ENCODE measurements at places on chromosomes 7 and 10.

- no peak for DNase-seq
Measured at GRCh38 chr10:126021833-126022500, 125.6 kb downstream of the FANK1 start.

DNA sequence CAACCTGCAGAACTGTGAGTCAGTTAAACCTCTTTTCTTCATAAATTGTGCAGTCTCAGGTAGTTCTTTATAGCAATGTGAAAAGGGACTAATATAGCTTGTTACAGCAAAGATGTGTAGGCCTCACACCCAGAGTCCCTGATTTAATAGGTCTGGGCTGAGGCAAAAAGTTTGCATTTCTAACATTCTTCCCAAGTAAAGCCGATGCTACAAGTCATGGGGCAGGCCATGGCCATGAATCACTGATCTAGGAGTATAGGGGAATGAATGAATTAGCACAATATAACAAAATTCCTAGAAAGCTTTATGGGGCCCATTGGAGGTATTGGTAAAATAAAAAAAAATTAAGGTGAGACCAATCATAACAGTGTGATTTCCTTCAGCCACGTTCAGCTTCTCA, 11.5 kb upstream of the AASS start:
- DNase-seq: no peak

DNA sequence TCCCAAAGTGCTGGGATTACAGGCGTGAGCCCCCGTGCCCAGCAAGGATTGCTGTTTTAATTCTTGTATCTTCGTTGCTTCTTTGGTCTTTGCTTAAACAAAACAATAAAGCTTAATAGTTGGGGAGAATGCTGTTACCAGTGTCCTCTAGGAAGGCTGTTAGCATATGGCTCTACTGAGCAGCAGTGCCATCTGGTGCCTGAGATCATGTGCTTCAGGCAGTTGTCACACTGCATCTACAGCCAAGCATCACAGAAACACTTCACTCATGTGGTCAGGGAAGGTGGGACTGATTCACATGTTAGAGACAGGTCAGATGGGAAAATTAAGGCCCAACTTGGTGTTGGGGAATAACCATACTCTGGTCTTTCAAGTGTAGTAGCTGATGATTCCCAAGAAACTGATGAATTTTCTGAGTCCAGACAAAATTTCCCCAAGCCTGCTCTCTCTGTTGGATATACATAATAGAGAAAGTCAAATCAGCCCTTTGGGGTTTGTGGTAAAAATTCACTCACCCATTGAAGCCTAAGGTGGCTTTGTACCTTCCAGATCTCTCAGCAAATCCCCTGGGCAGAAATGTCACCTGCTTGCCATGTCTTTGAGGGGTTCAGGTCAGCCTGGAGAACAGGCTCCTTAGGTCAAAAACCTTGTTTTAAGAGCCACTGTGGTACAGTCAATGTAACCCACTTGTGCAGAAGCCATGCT, 28.4 kb downstream of the UBE2D4 start:
- DNase-seq: peak; percentile 35

DNA sequence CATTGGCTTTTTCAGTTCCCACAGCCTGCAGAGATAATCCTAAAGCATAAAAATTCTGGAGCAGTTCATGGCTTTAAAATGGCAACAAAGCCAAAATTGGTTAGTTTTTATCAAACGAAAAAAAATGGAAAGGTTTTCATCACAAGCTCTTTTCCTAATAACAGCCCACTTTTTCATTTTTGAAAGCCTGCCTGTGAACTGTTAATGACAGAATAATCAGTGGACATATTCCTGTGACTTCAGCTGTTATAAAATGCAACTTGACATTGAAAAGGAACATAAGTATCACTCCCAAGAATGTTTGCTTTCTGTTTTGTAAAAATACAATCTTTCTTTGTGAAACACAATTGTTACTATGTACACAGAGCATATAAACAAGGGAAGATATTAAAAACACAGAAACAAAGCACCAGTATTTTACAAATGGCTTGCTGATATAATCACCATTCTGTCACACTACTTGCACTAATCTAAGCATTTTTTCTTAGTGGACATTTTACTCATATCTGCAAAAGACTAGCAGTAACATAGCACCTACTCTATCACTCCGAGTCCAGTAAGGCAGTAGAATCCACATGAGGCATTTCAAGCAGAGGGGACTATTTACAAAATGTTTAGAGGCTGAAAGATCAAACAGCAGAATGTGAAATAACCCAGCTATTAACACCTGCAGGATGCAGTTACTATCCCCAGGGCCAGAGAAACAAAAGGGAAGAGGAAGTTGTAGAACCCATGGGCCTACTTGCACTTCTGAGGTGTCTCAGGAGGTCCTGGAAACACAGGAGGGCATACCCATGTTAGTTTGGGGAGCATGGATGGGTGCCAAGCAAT, 26.4 kb downstream of the MACC1 start:
- no peak for DNase-seq

GRCh38 chr10:78762086-78762630, 306.6 kb upstream of the ZMIZ1 start:
- no peak for DNase-seq

- DNase-seq: no peak
Measured at GRCh38 chr7:139118805-139119485, 9.4 kb upstream of the ZC3HAV1 start.

GRCh38 chr10:54914049-54914448, 113.0 kb upstream of the PCDH15 start:
- DNase-seq: no peak

- no peak for DNase-seq
Measured at GRCh38 chr7:17487343-17487742, 188.9 kb downstream of the AHR start.

DNA sequence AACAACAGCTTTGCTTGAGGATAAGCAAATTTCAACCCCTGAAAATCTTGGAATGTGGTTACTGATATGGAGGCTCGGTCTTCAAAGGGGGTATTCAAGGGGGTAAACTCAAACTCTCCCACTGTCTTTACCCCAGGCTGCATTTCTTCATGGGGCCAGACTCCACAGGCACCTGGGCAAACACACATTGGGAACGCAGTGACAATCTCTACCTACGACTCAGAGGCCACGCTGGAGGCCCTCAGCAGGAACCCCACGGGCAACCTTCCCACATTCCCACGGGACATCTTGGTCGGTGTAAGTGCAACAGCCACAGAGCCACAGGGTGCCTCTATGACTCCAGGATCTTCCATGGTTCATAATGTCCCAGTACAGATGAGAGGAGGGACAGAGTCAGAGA, 2.2 kb upstream of the INSIG1 start:
- no peak for DNase-seq

- DNase-seq: no peak
Measured at GRCh38 chr7:28132959-28133870, 47.4 kb downstream of the JAZF1 start.

DNA sequence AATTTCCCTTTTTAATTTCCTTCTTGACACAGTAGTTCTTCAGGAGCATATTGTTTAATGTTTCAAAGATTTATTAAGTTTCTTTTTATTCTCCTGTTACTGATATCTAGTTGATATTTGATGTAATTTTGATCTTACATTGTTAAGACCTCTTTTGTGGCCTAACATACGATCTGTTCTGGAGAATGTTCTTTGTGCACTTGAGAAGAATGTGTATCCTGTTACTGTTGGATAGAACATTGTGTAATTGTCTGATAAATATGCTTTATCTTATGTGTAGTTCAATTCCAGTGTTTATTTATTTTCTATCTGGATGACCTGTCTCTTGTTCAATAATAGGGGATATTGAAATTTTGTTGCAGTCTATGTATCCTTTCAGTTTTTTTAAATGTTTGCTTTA, 106.7 kb downstream of the ITGB1 start:
- no peak for DNase-seq

GRCh38 chr7:152633504-152633903, 42.4 kb downstream of the XRCC2 start:
- no peak for DNase-seq

- no peak for DNase-seq
Measured at GRCh38 chr10:4270116-4270515, 485.1 kb upstream of the KLF6 start.

GRCh38 chr7:79534128-79534527, 80.7 kb upstream of the MAGI2 start:
- no peak for DNase-seq

- no peak for DNase-seq
Measured at GRCh38 chr10:7944215-7944480, 110.3 kb upstream of the GATA3 start.

DNA sequence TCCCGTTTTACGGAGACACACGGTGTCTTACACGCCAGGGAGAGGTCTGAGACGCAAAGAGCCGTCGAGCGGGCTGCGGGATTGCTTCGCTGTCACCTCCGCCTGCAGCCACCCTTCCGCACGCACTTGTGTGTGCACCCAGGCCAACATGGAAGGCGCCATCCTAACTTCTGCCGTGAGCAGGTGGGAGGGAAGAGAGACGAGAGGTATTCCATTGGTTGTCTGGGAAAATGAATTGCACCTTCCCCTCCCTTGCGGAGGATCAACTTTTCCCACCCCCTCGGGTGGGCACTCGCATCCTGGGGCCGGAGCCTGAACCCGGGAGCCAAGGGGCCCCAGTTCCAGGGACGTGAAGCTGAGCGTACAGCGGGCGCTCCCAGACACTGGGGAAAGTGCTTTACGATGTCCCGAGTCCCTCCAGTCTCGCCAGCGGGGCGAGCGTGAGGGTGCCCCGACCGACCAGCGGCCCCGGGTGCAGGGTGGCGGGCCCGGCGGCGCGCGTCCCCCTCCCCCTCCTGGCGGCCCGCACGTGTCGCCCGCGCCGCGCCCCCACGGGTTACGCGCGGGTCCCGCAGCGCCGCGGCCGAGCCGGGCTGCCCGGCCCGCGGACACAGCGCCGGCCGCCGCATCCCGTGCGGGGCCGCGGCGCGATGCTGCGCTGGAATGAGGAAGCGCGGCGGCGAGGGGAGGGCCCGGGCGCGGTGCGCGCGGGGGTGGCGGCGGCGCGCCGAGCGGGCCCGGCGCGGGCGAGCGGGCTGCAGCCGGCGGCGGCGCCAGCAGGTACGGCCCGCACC, 984 bp upstream of the IKZF1 start:
- DNase-seq: no peak

- DNase-seq: no peak
Measured at GRCh38 chr10:115001506-115002381, 63.7 kb downstream of the TRUB1 start.

GRCh38 chr7:141513720-141514119, 37.5 kb upstream of the AGK start:
- no peak for DNase-seq

DNA sequence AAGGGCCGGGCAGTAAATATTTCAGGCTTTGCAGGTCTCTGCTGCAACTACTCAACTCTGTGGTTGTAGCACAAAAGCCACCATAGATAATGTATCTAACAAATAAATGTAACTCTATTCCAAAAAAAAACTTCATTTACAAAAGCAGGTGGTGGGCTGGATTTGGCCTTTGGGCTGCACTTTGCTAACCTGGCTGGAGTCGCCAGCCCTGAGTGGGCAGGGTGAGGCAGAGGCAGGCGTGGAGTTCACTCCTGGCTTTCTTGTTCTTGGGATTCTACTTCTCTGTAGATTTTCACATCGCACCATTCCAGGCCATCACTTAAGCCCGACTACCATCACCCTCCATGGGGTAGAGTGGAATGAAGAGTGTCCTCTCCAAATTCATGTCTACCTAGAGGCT, 367.6 kb upstream of the MGMT start:
- no peak for DNase-seq

DNA sequence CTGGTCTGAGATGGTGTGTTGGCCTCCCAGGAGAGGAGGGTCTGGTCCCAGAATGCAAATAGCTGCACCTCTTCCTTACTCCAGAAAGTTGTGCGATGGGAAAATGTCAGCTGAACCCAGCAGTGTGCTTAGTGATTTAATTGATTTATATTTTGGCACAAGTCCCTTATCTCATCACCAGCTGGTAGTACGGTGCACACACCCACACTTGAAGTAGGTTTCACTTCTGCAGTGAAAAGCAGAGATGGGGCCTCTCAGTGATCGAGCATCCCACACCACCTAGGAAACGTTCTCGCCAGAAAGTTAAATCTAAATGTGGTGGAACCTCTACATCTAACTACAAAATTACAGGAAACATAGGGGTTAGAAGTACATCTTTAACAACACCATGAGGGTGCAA, 80.4 kb downstream of the UBE3C start:
- DNase-seq: no peak
